ENCODE measurements at places on chromosomes 5 and 9.

DNA sequence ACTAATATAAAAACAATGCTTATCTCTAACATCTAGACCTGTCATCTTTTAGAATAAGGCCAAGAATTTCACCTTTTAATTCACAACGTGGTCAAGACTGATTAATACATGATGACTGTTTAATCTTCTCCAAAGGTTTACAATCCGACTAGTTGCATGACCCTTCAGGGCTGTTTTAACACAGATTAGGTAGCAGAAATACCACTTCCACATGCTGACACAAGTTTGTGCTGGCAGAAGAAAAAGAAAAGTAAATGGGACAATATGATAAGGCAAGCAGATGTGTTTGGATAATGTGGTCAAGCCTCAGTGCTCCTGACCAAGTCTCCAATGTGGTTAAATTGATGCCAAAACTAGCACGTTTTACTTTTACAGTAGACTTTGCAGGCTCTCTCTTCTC lies 31.1 kb downstream of the SEMA6A start:
- DNase-seq = no peak

- DNase-seq = no peak
Measured at GRCh38 chr9:75041041-75041440, 12.9 kb upstream of the CARNMT1 start.

- no peak for DNase-seq
Measured at GRCh38 chr9:3263698-3264097, 262.1 kb downstream of the RFX3 start.

GRCh38 chr5:132692632-132692967 lies 18.8 kb downstream of the IL4 start:
- no peak for DNase-seq

DNA sequence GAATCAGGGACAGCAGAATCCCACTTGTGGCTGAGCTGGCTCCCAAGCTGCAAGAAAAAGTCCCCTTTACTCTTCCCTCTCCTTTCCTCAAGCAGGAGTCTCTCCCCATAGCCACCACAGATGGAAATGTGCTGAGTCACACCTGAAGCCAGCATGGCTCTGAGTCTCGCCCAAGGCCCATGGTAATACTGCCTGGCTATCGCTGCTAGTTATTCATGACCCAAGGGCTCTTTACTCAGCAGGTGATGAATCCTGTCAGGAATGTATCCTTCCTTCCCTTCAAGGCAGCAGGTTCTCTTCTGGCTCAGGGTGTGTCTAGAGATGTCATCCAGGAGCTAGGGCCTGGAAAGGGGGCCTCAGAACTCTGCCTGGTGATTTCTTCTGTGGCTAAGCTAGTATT lies 403.3 kb upstream of the PTPRD start:
- no peak for DNase-seq

- no peak for DNase-seq
Measured at GRCh38 chr5:169197343-169197742, 103.6 kb downstream of the SLIT3 start.

- DNase-seq = peak; percentile 77
Measured at GRCh38 chr5:170420806-170421412, 31.7 kb upstream of the KCNMB1 start.

DNA sequence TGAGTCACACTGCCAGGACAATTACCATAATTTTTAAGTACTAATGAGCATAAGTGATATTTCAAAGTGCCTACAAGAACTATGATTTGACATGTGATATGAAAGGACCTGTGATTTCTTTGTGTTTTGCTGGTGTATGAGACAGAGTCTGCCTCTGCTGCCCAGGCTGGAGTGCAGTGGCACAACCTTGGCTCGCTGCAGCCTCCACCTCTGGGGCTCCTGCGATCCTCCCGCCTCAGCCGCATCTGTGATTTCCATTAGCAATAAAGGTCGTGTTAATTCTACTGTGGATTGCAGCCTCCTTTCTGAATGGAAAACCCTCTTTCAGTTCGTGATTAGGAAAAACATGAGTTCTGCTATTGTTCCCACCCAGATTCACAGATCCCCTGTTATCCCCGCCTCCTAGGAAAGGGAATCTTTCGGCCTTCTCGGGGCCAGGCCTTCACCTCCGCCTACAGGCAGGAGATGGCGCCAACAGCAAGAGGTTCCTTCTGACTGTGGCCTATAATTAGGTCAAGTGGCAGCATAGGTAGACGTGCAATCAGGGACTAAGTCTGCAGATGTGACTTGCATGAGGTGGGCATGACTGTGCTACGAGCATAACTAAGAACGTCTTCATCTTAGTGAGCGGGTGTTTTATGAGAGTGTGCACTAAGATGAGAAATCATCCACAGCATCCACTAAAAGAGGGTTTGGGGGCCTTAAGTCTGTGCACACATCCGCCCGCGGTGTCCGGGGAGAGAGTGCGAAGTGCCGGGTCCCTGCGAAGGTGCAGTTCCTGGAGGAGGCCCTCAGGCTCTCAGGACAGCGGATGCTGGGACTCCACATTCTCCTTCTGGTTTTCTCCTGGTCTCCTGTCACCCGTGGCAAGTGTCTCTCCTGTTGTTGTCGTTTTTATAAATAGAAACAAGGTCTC lies 23.1 kb downstream of the TRIM7 start:
- DNase-seq = no peak

GRCh38 chr9:116251366-116251765 lies 97.8 kb downstream of the PAPPA start:
- no peak for DNase-seq

GRCh38 chr5:34474573-34475021 lies 181.5 kb upstream of the RAI14 start:
- no peak for DNase-seq

DNA sequence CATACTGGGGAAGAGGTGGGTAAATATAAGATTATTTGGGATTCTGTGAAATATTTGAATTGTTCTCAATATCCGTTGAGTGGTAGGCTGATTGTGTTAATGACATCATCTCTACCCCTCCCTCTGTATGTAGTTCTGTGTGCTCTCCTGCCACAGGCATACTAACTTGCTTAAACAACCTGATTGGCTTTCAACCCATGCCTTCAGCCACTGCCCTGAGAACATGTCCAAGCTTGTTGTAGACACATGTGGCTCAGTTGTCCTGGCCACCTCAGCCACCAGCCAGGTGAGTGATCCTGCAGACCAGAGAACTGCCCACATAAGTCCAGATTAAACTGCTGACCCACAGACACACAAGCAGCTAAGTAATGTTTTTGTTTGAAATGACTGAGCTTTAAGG lies 31.1 kb downstream of the ANKS6 start:
- no peak for DNase-seq

GRCh38 chr5:118558871-118559270 lies 429.5 kb downstream of the DTWD2 start:
- DNase-seq = no peak

GRCh38 chr5:5951953-5952352 lies 426.4 kb downstream of the MED10 start:
- no peak for DNase-seq

DNA sequence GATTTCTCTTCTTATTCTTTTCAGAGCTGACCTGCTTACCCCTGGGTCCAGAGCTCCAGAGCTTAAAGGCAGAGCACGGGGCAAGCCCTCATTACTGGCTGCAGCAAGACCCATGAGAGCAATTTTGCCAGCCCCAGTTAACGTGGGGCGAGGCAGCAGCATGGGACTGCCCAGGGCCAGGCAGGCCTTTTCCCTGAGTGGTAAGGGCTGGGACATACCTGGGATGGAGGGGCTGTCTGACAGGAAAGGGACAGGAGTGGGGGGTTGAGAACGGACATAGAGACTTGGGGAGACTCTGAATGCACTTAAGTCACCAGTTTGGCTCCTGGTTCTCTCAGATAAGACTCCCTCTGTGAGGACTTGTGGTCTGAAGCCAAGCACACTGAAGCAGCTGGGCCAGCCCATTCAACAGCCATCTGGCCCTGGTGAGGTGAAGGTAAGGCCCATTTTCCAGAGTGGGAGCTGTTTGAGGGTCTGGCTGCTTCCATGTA lies 26.2 kb downstream of the HMGXB3 start:
- DNase-seq = no peak

GRCh38 chr9:78035383-78035993 lies 3.9 kb upstream of the GNAQ start:
- DNase-seq = peak; percentile 61

GRCh38 chr5:68862560-68862959 lies 231.3 kb upstream of the SLC30A5 start:
- no peak for DNase-seq

GRCh38 chr9:87667164-87667738 lies 58.7 kb upstream of the CTSL start:
- DNase-seq = peak; percentile 63

GRCh38 chr5:4879693-4880303 lies 260.3 kb upstream of the ADAMTS16 start:
- peak; percentile 84 for DNase-seq

GRCh38 chr9:88738709-88739108 lies 203.7 kb downstream of the NXNL2 start:
- no peak for DNase-seq

- no peak for DNase-seq
Measured at GRCh38 chr9:115289757-115290208, 171.8 kb upstream of the TNC start.

DNA sequence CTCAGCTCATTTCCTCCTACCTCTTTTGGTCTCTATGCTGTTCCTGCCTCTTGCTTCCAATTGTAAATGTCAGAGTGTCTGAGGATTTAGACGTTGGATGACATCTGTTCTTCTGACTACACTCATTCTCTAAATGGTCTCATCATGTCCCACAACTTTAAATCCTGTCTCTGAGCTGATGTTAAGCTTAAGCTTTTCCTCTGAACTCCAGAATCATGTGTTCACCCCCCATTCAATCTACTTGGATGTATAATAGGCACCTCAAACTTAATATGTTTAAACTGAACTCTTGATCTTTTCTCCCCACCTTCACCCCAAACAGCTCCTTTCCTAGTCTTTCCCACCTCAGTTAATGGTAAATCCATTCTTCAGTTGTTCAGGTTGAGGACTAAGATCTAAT lies 433.6 kb downstream of the CSNK1G3 start:
- no peak for DNase-seq

DNA sequence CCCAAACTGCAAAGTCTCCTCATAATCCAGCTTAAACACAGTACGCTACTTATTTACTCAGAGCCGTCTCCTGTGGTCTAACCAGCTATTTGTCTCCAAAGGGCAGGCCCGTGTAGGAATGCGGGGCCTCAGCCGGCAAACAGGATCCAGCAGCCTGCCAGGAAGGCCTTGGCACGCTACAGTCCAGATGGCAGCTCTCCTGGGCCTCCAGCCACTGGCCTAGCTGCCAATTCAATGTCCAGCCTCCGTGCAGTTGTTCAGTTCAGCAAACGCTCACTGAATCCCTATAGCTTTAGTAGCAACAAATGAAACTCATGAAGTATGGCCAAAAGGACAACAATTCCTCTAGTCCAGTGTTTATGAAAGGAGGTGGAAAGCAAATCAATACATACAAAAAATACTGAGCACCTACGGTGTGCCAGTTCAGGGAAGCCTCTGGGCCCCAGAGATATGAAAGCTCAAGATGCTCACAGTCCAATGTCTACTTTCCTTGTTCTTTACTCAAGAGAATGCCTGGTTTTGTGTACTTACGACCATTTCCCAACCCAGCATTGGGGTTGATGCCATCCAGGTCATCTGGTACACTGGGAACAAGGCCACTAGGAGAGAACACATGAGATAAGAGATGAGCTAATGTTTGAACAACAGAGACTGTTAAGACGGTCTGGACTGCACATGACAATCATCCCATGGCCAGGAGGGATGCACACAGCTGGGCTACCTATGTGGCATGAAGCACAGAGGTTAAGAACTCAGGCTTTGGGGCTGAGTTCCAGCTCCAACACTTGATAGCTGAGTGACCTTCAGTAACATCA lies 8.3 kb downstream of the CDK5RAP2 start:
- DNase-seq = no peak

- DNase-seq = no peak
Measured at GRCh38 chr5:119666542-119666941, 37.2 kb downstream of the FAM170A start.

GRCh38 chr5:40607202-40607601 lies 72.5 kb upstream of the PTGER4 start:
- DNase-seq = no peak

- peak; percentile 70 for DNase-seq
Measured at GRCh38 chr9:126614455-126615244, 922 bp downstream of the LMX1B start.

- DNase-seq = no peak
Measured at GRCh38 chr5:156400231-156400986, 73.4 kb downstream of the SGCD start.

DNA sequence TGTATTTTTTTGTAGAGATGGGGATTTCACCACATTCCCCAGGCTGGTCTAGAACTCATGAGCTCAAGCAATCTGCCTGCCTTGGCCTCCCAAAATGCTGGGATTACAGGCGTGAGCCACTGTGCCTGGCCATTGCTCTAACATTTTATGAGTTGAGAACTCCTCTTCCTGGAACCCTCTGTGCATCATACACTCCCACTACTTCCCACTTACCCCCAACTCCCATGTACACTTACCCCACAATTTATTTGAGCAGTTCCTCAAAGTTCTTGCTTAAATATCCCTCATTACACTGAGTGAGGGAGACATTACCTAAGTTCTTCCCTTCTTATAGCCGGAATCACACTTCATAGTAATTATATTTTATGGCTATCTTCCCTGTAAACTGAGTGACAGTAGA lies 42.9 kb upstream of the GALNT10 start:
- DNase-seq = no peak

DNA sequence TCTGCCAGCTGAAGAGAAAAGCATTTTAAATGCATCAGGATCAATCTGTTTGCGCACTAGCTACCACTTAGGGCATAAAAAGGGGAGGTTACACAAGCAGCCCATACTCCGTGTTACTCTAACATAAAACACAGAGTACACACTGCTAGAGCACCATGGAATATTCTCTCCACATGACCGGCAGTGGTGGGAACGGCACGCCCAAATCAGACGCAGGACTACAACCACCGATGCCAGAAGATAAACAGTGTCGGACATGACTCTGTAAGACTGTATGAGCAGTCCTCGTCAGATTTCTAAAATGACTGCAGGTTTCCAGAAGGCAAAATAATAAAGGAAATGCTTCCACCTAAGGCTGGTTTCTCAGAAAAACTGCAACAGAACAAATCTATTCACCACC lies 40.0 kb downstream of the CDK5RAP2 start:
- DNase-seq = no peak

- DNase-seq = no peak
Measured at GRCh38 chr5:180645274-180646204, 3.9 kb downstream of the FLT4 start.

GRCh38 chr9:80012557-80013330 lies 441.0 kb downstream of the TLE4 start:
- no peak for DNase-seq

GRCh38 chr5:133284306-133284705 lies 232.5 kb downstream of the HSPA4 start:
- no peak for DNase-seq

Measured in ecto neural progenitor cell (in vitro differentiated cells).